ENCODE measurements at places on chromosomes 5 and 9.
A peak's percentile ranks its signal among the peaks of the same experiment; 100 is the strongest.

- DNase-seq = no peak
These were observed 311.6 kb upstream of the PRR16 start for GRCh38 chr5:120152472-120152871.

- no peak for DNase-seq
These were observed 94.7 kb upstream of the SAP30L start for GRCh38 chr5:154351141-154351540.

DNA sequence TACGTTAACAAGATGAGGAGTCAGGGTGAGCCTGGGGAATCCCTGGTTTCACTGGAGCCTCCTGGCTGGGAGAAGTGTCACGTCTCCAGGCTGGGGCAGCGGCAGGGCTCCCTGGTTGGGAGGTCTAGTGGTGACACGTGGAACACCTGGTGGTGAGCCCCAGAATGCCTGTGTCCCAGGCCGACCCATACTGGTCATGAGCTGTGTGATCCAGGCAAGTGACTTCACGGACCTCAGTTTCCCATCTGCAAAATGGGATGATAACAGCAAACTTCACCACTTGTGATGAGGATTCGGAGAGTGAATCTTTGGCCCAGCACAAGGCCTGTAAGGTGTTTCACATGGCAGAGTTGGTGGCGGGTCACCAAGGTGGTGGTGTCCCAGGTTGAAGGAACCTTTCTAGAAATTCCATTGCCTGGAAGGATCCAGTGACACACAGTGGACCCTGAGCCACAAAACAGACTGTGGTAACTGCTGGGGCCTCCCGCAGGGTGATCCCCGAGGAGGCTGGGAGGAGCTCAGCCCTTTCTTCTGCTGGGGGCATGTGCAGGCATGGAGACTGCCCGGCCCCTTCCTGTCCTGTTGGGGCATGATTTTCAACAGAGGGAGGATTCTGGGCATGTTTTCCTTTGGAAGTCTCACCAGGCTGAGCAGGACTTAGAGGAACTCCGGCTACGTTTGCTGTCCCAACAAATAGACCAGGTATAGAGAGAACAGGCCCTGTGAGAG lies 153.9 kb upstream of the IER5L start:
- DNase-seq = no peak

GRCh38 chr5:140115186-140115500 lies 1.2 kb downstream of the PURA start:
- no peak for DNase-seq

DNA sequence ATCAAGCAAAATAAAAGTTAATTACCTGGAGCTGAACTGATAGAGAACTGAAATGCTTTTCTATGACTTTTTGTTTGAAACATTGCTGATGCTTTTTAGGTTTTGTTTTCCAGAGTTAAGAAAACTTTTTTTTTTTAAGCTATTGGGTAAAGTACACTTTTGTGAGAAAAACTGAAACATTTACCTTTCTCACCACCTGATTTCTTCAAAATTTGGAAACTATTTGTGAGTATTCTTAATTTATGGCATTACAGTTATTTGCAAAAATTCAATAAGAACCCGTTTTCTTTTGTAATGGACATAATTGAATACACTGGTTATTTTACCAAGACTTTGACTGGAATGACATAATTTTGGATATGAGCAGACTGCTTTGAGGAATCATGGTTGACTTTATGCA lies 6.6 kb downstream of the C9orf153 start:
- no peak for DNase-seq

- DNase-seq = no peak
These were observed 50.8 kb upstream of the OSMR start for GRCh38 chr5:38794986-38795385.

DNA sequence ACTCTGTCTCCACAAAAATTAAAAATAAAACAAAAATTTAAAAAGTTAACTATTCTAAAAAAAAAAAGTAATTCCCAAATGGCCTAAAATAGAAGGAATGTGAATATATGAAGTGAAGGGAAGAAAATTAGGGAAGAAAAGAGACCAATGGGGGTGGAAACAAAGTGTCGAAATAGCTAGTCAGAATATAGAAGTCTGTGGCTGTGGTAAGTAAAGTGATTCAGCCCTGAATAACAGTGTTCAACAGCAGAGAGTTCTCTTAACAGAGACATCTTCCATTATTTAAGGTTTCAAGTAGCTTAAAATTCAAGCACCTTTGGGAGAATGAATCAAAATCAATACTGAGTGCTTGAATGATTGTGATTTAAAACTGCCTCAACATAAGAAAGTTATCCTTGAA lies 51.7 kb downstream of the LPAR1 start:
- DNase-seq = no peak

DNA sequence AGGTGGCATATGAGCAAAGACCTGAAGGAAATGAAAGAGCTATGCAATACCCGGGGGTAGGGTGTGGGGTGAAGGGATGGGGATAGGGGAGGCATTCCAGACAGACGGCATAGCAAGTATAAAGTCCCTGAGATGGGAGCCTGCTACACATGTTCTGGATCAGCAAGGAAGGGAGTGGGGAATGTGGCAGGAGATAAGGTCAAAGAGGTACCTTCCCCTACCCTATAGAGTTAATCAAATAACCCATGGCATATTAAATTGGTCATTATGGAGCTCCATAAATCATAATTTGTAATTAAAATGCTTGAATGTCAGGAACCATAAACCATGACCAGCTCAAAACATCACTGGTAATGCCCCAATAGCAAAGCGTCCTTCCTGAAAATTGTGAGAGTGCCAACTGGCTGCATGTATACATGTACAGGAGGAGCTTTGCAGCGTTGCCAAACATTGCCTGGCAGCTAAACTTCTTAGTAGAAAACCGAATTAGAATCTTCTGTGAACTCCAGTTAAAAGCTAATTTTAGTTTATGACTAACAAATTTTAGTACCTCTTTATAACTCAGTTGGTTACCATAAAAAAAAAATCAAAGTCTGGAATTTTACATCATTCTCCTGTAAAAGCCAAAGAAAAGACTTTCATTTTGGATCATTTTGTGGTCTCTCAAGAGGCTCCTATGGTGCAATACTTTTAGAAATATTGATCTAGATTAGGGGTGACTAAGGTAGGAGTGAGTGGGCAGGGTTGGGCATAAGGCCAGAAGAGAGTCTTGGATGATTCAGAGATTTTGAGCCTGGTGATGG lies 4.7 kb downstream of the DNAI1 start:
- no peak for DNase-seq

DNA sequence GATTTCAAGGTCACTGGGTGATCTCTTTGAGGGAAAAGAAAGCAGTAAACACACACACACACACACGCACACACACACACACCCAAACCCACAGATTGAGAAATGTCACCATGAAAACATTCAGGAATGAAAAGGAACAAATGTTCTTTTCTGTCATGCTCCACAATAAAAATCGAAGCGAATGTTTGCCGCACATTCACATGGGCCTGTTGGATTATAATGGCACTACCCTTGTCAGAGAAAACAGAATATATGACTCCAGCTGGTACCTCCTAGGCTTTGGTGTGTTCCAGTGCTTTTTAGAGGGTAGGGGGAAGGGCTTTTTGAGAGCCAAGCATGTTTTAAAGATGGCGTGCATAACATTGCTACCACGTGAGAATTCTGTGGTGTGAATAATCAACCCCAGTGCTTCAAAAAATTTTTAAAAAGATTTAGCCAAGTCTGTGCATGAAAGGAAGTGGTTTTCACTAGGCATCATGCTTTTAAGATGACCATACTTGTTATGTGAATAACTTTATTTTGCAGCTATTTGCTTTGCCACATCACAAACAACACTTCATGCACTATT lies 120.8 kb upstream of the ZNF608 start:
- no peak for DNase-seq

- no peak for DNase-seq
These were observed 698 bp upstream of the TGFBI start for GRCh38 chr5:136028090-136028489.

DNA sequence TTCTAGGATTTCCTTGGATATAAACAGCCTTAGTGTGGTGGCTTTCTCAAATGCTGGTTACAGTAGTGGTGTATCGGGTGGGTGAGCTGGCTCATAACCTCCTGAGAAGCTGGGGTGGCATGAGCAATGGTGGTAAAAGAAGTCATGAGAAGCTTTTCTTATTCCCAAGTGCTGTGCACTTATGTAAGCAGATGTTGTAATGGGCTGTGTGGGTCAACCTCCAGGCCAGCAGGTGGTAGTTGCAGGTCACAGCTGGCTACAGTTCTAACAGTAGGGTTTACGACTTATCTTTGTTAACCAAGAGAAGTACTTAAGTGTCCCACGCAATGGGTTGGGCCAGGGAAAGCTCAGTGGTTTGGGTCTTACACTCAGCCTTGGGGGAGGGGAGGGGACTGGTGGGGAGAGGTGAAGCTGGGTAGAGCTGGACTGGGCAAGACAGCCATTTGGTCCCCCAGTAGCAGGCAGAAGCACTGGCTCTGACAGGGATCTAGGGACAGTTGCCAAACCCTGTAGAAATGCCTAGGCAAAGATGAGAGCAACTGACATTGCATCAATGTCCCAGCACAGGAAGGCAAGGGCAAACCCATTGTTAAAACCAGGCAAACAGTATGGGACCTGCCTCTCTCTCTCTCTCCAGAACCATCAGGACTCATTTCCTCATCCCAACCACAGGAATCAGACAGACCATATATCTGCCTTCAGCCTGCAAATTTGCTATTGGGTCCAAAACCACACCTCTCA lies 76.8 kb downstream of the RNF130 start:
- no peak for DNase-seq

DNA sequence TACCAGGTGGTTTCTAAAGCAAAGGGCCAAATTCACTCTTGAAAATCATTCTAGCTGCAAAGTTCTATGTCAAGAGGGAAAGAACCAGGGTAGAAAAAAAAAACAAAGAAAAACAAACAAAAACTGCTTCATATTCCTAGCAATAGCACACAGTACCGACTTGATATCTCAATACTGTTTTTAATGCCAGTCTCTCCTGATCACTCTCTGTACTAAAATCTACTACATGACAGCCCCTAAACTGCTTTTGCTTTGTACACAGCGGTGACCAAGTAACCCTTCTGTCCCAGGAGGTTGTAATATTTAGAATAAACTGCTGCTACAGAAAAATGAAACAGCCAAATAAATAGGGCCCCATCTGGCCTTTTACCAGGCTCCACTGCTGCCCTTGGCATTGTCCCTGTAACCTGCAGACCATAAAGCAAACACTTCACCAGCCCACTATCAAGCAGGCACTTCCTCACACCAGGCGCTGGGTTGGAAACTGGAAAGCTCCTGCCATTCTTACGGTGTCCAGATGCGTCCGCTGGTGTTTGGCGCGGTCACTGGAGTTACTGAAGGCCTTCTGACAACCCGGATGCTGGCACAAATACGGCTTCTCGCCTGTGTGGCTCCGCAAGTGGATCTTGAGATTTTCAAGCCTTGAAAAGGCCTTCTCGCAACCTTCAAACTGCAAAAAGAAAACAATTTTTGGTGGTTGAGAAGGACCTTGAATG lies 363.2 kb downstream of the GLIS3 start:
- DNase-seq = peak; percentile 43

- DNase-seq = no peak
These were observed 1798.0 kb downstream of the EFNA5 start for GRCh38 chr5:105872569-105873270.

- DNase-seq = no peak
These were observed 174.8 kb downstream of the ENC1 start for GRCh38 chr5:74465724-74466123.

- DNase-seq = no peak
These were observed 48.3 kb downstream of the ASS1 start for GRCh38 chr9:130493021-130493420.

DNA sequence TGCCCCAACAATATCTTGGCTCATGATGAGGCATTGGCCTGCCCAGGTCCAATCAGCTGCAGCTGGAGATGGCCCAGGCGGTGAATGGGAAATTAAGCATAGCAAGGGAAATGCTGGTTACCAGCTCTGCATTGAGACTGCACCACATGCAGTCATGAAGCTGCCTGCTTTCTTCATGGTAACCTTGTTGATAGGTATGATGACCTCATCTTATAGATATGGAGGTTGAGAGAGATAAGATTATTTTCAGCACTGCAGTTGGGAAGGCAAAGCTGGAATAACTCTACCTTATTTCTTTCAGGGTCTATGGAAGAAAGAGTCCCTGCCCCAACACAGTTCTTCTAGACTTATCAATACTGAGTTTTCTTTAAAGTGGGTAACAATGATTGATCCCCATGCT lies 180.1 kb downstream of the ICE1 start:
- no peak for DNase-seq

GRCh38 chr5:40486437-40487275 lies 193.1 kb upstream of the PTGER4 start:
- no peak for DNase-seq

GRCh38 chr9:7607421-7607820 lies 192.2 kb downstream of the DMAC1 start:
- no peak for DNase-seq

DNA sequence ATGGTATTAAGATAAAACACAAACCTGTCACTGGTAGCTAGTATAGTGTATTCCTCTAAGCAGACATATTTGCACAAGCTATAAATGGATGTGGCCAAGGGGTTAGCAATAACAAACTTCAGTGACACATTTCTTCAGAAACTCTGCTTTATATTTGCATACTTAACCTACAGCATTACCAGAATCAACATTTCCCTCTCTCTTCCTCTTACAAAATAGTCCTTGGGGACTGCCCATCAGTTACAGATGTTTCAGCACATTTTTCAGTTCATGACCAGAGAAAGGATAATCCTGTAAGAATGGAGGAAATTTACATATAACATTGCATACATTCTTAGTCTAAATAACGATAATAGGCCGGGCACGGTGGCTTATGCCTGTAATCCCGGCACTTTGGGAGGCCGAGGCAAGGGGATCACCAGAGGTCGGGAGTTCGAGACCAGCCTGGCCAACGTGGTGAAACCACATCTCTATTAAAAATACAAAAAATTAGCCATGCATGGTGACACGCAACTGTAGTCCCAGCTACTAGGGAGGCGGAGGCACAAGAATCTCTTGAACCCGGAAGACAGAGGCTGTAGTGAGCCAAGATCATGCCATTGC lies 25.3 kb upstream of the SLC1A1 start:
- DNase-seq = no peak

DNA sequence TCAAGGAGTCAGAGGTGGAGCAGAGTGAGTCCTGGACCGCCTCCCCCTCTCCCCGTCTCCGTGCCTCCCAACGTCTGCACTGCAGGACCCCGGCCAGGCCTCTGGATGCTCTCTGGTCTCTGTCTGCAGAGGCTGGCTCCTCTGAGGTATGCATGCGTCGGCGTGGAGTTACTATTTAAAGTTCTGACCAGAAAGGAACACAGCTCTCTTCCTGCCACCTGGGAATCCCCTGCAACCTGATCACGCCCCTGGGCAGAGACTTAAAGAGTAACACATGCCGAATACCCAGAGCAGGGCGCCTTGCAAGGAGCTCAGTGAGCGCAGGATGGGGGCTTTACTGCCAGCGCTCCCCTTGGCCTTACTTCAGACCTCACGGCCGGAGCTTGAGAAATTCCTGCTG lies 16.0 kb downstream of the ANXA6 start:
- DNase-seq = no peak

All from NCI-H1694 treated with DMSO at 0.1 percent for 48 hours (cell line).